Fibroblast of skin of right biceps (primary cell): ENCODE measurements at places on chromosomes 6 and 20.

DNA sequence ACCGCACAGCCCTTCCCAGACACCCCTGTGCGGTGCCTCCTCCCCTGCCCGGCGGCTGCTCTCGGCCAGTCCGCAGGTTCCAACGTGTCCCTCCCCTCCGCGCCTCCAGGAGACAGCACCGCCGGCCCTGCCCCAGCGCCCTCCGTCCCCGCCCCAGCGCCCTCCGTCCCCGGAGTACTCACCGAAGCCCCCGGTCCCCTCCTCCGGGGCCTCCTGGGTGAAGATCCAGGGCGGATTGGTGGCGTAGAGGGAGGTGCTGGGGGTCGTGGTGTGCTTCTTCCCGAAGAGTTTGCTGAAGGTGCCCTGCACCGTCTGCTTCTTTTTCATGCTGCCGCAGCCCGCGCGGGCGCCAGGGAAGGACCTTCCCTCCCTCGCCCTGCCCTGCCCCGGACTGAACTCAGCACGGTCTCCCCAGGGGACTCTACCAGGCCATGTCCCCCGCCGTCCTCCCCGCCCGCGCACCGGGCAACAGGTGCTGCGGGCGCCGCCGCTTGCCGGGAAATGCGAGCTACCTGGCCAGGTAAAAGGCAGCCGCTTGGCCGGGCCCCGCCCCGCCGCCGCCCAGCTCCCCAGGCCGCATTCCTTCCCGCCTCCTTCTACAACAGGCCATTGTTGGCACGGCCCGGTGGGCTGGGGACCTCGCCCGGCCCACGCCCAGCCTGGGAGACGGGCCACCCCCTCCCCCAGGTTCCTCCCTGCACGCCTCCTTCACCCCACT is at the start of gene C6orf132:
Gene C6orf132 (minus strand): TSS at position 503 of the 718 bp plus-strand sequence. CDS start 176 bp downstream, at position 327.
- DNase-seq, result peak; percentile 55

DNA sequence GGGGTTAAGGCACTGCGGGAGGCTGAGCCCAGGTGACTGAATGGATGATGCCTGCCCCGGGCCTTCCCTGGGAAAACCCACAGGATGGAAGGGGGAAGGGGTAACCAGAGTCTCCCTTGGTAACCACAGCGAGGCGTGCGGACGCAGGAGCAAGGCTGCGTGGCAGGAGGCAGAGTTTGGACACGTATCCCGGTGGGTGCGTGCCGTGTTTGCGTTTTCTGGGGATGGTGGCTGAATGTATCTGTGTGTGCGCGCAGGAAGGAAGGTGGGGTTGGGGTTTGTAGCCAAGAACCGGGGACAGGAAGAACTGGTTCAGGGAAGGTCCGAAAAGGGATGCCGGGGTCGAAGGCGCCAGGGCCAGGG is 1.8 kb downstream of the MDGA1 start:
- peak; percentile 43 for DNase-seq

DNA sequence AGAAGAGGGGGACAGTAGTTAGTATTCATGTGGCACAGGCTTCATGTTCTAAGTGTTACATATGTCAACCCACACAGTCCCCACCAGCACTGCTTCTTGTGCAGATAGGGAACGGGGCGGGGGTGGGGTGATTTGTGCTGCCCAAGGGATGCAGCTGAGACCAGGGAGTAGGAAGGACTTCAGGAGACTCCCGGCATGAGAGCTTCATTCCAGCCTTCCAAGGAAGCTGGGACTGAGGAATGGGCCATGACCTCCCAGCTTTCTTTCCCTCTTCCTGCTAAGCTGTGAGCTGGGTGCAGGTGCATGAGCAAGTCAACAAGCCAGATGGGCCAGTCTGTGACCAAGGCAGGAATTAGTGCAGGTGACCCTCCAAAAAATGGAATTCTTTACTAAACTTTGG is 9.2 kb downstream of the BEND3 start:
- no peak for DNase-seq

- DNase-seq, result no peak
These were observed 269.5 kb upstream of the CITED2 start for GRCh38 chr6:139643986-139644385.

DNA sequence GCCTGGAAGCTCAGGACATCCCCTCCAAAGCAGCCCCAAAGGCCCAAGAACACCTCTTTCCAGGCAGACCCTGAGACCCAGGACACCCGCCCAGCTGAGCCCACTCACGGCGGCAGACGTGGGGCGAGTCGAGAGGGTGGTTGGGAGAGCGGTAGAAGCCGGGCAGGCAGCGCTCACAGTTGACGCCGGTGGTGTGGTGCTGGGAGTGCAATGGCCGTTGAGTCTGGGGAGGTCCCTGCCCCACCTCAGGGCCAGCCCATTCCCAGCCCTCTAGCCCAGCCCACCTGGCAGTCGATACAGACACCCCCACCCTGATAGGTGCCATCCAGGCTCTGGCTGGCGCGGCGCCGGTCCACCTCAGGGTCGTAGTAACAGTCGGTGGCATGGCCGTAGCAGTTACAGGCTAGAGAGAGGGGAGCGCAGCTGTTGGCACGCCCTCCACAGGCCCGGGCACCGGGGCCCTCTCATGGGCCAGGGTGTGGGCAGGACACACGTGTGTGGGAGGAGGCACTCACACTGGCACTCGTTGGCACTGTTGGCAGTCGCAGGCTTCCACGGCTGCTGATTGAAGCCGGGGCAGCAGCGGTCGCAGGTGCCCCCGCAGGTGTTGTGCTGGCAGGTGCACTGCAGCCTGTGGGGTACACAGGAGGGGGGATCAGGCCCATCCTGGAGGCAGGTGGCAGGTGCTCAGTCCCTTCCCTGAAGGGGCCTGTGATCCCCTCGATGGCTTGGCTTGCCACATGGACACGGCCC is 20.5 kb downstream of the LAMA5 start:
- DNase-seq, result no peak

GRCh38 chr6:121497970-121498375 is 62.5 kb downstream of the GJA1 start:
- DNase-seq, result no peak

GRCh38 chr6:159117563-159117962 is 51.6 kb upstream of the FNDC1 start:
- DNase-seq, result no peak

DNA sequence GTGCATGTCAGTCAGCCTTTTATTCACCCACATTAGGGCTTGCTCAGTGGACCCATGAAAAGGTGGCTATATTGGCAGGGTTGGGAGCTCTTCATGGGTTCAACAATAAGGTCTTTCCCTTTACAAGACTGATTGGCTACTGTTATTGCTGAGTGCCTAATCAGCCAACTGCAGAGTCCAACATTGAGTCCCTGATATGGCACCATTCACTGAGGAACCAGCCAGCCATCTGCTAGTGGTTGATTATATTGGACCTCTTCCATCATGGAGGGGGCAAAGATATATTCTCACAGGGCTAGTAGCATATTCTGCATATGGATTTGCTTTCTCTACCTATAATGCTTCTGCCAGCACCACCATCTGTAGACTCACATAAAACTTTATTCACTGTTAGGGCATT is 69.9 kb downstream of the CDKAL1 start:
- DNase-seq, result no peak

DNA sequence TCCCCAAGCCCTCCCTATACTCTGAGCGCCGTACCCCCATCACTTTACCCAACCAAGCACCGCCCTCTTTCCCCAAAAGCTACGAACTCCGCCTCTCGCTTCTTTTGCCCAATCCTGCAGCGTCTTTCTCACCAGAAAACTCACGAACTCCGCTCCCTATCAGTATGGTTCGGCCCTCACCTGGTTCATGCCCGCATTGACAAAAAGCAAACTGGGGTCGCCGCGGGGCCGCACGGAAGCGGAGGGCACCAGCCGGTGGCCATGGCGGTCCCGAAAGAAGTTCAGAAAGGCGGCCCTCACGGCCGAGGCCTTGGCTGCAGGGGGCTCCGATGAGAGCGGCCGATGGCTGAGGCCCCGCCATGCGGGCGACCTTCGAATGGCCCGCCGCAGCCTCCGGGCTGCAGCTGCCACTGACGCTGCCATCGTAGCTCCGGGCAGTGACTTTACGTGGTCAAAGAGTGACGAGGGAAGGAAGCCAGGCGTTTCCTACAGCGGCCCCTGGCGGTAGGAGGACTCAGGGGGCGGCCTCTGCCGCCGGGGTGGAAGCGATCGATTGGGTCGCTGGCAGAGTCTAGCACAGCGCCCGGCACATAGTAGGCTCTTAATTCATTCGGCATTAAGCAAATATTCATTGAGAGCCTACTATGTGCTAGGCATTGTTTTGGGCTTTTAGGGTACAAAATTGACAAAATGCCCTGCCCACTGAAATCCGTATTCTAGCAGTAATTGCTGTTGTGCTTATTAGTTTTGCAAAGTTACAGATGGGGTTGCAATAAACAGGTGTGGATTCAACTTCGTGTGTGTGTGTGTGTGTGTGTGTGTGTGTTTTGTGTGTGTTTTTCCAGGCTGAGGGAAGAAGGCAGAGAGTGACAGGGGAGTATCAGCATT is at the start of gene AARS2:
Gene AARS2 (minus strand): TSS at position 447 of the 888 bp plus-strand sequence. CDS start 24 bp downstream, at position 423.
- DNase-seq, result peak; percentile 87

DNA sequence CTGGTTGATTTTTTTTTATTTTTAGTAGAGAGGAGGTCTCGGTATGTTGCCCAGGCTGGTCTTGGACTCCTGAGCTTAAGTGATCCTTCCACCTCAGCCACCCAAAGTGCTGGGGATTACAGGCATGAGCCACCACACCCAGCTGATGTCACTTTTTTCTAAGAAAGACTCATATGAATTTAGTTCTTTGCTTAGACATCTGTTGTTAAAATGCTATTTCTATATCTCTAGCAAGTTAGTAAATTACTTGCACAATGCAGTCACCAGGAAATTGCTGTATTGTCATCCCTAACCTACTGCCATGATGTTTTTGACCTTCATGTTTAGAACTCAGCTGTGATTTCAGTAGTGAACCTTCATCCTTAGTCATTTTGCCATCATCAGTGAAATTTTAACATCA is 5.7 kb downstream of the KDM1B start:
- DNase-seq, result no peak

- DNase-seq, result peak; percentile 26
These were observed 514 bp downstream of the TCFL5 start for GRCh38 chr20:62860924-62861691.

DNA sequence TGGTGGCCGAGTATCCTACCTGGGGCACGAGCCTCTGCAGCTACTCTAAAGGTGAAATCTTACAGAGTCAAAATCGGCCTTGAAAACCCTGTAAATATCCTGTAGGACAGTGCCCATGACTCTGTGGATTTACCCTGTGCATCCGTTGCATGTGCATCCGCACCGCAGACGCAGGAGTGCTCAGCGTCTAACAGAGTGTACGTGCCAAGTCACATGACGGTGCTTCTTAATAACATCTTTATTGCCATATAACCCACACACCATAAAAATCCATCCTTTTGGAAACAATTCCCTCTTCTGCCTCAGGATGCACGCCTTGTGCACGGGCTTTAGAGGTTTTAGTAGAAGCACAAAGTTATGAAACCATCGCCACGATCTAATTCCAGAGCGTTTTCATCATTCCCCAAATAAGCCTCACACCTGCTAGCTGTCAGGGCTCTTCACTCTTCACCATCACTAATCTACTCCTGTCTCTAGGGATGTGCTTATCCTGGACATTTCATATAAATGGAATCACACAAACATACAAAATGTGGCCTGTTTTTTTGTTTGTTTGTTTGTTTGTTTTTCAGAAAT is 384.5 kb upstream of the SULF2 start:
- DNase-seq, result no peak

DNA sequence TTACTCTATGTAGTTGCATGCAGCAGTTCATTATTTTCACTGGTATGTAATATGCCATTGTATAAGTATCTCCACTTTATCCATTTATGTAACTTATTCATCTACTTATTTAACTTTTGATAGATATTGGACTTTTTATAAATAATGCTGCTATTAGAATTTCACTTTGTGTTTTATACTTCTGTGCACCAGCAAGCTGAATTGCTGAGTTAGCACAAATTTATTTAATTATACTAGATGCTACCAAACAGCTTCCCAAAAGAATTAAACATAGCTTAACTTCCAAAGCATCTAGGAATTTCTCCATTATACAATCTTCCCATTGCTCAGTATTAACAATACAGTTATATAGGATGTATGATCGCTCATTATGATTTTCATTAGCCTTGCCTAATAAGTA is 308.0 kb upstream of the FKBP1C start:
- DNase-seq, result no peak

DNA sequence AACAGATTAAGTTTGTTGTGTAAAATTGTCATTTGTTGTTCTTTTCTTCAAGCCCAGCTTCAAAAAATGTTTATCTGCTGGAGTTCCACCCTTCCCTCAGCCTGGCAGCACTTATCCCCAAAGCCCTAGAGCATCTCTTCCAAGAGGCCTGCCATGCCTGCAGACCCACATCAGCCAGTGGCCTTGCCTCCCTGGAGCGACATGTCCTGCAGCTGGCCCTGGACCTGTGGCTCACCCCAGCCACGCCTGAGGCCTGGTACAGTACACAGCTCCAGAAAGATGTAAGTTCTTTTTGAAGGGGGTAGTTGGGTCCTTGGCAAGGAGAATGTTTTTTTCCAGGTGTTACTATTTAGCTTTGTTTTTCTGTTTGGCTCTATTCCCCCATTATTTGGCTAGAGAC is 124.8 kb downstream of the CD164 start:
- no peak for DNase-seq

GRCh38 chr6:111238464-111239119 is 151.3 kb downstream of the SLC16A10 start:
- DNase-seq, result peak; percentile 48
